ENCODE measurements at places on chromosomes 6 and 20. TPM values are rescaled to one million over a fixed set of nuclear protein-coding genes. Genes with fewer than 3 reads are reported as not detected.

DNA sequence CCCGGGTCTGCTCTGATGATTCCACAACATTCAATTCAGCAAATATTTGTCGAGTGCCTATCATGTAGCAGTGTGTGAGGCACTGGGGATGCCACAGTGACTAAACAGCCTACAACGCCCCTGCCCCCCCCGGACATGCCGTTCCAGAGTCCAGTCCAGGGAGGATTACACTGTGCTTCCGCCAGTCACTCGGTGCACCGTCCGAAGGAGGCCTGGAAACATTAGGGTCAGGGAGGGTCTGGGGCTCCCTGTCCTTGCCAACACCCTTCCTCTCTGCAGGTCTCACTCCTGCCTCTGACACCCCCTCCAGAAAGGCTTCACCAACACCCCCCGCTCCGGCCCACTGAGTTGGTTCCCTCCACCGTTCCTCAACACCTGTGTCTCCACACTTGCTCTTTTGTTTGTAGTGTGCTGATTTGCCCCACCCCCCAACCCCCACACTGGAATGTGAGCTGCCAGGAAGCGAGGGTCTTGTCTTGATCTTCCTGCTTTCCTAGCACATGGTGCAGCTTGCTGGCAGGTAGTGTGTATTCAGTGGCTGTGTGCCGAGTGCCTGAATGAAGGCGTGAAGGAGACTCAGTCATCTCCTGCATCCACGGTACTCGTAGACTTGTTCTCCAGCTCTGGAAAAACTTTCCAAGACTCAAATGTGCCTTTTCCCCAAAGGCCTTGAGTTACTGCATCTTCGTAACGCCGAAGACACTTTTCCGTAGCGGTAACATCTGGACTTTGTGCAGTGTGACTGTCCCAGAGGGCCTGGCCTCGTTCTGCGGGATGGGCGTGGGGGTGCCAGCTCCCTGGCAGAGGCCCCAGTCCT is 150.4 kb downstream of the ZDHHC14 start:
- peak; percentile 81 for DNase-seq

DNA sequence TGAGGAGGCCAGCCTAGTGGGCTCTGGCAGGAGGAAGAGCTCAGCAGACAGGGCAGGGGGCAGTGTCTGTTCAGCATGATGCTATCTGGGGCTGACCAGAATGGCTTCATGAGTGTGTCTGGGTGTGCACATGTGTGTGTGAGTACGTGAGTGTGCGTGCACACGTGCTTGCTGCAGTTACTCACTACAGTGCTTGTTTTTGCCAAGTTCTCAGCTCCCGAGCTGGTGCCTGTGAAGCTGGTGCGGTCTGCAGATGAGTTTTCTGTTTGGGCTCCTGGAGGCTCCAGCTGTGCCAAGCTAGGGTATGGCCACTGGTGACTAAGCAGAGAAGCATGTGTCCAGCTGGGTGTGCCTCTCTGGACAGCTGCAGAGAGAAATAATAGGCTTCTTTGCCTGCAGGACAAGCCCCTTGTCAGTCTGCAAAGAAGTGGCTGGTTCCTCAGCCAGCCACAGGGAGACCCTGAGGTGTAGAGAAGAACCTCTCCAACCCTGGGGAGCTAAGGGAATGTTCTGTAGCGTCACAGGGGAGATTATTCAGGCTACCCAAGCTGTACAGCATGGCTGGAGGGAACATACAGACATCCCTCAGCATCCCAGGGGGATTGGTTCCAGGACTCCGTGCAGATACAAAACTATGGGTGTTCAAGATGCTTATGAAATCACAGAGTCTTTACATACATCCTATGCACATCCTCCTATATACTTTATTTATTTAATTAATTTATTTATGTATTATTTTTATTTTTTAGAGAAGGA is 40.2 kb upstream of the FAM50B start:
- no peak for DNase-seq

DNA sequence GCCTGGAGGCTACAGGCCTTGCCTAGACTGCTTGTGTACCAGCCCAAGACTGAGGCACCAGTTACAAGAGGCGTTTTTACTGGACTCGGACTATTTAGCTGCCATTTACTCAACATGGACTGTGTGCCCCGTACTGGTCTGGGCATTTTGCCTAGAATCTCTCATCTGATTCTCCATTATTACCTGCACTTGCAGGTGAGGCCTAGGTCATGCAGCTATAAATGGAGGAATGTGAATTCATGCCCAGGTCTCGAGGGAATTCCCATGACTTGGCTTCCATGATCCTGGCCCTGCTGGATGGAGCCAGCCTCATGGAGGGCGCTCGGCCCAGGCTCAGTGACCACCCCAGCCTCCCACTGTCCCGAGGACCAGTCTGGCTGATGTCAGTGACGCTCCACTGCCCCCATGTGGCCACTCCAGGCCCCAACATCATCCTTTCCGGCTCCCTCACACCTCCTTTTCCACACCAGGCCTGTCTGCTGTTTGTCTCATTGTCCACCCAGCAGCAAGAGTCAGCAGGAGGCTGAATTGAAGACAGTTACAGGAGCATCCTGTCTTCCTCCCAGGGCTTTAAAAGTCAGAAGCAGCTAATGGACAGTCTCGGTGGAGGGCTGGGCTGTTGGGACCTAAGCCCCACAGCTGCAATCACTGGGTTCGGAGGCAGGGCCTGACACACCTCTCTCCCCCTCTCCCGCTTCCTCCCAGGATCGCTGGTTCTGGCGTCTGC is 8.7 kb downstream of the MMP24OS start:
- peak; percentile 75 for DNase-seq

GRCh38 chr6:135230711-135231468 is 49.8 kb downstream of the MYB start:
- DNase-seq, result no peak

Gene SLC16A10
- 1.4 TPM for total RNA-seq

GRCh38 chr6:36380166-36380565 is 7.3 kb downstream of the ETV7 start:
- DNase-seq, result no peak

Gene SGK2
- total RNA-seq, result 207 TPM

- no peak for DNase-seq
Measured at GRCh38 chr6:32252331-32253009, 28.6 kb upstream of the NOTCH4 start.

Gene EYA4
- 0.41 TPM for total RNA-seq

Gene SLCO4A1
- total RNA-seq, result 18.5 TPM

Gene SPEF1
- total RNA-seq, result not detected
